RKO (cell line): ENCODE measurements at places on chromosomes 4 and X.

DNA sequence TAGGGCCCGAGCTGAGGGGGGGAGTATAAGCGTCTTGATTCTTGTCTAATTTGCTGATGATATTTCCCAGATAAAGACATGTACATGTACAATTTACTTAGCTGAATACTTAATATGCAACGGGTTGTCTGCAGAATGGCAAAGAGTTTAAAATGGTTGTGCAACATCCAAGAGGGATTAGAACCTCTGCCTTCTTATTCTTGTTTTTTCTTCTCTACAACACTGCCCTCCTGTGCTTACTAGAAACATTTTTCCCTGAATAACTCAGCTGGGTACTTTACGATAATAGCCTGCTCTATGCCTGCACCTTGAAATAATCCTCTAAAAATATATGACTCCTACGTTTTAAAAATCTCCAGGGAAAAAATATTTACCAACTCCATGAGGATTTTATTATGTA lies 41.8 kb downstream of the INTS12 start:
- peak; percentile 14 for DNase-seq

DNA sequence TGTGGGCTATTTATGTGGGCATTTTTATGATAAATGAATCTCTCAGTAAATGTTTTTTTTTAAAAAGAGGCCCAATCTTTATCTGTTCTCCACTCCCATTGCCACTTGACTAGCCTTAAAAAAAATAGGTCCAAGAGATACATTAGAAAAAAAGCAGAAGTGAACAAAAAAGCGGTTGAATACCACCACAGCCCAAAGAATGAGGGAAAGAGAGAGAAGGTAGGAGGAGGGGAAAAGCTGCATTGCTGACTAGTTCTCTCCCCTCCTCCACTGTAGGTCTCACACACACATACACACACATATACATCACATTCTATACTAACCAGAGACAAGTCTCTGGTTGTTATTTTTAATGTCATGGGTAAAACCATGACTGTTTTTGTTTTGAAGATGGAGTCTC lies 95.8 kb upstream of the IL13RA1 start:
- DNase-seq, result no peak

DNA sequence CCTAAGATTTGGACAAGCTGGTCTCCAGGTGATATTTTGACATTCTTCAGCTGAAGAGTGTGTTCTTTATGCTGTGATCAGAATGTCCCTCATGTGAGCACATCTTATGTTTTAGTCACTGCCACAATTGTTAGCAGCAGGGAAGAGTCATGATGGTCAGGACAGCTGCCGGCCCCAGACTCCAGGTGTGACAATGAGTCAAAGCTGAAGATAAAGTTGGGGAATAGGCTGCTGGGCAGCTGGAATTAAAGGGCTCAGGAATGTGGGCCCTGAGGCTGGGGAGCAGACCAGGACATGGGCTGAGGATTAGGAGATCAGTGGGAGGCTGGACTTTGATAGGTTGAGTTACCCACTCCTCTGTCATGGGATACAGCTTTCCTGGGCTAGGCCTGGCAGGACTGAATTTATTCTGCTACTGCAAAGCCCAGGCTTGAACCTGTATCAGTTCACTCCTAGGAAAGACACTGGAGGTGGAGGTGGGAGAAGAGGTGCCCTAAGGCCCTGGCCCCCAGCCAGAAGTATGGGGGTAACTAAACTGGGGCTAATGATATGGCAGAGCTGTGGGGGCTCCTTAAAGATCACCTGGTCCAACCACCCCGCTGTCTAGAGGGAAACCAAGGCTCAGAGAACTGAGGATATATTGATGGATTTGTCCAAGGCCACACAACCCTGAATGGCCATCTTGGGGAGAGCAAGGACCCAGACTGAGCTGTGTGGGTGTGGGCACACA lies 119.5 kb downstream of the PJA1 start:
- no peak for DNase-seq

- DNase-seq, result no peak
These were observed 253.2 kb downstream of the SPRY1 start for GRCh38 chr4:123649645-123650391.

GRCh38 chr4:53116954-53117353 lies 248.9 kb downstream of the SCFD2 start:
- DNase-seq, result no peak

- DNase-seq, result no peak
These were observed 12.1 kb downstream of the DOK7 start for GRCh38 chr4:3475041-3475712.

- DNase-seq, result no peak
These were observed 13.4 kb downstream of the TIFA start for GRCh38 chr4:112272292-112272691.

DNA sequence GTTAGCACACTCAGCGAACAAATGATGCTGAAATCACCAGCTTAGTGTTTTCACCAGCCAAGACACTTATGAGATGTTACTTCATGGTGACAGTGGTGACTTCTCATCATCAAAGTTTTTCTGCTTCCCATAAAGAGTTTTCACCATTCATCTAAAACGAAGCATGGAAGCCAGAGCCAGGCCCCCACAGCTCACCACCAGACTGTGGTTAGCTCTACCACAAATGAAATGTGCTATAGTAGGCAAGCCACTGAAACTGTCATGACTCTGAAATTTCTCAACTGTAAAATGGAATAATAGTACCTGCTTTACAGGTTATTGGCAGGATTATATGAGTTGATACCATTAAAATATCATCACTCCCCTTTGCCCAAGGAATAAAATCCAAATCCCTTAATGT lies 56.4 kb upstream of the HHIP start:
- no peak for DNase-seq

GRCh38 chr4:177555007-177555574 lies 112.9 kb upstream of the AGA start:
- no peak for DNase-seq

DNA sequence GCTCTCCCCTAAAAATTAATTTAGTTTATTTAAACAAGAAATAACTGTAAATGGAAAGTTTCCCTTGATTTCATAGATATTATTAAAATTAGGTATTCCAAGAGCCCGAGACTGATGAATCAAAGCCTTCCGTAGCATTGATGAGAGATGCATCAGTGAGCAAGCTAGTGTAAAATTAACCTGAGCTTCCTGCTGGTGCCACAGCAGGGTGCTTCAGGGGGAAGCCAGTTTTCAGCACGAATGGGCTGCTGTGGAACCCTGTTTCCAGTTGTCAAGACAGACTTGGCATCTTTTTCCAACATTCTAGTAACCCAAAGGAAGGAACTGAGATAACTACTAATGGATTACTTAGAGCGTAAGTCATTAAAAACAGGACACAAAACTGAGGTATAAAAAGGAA lies 221.7 kb downstream of the RBMX2 start:
- no peak for DNase-seq

DNA sequence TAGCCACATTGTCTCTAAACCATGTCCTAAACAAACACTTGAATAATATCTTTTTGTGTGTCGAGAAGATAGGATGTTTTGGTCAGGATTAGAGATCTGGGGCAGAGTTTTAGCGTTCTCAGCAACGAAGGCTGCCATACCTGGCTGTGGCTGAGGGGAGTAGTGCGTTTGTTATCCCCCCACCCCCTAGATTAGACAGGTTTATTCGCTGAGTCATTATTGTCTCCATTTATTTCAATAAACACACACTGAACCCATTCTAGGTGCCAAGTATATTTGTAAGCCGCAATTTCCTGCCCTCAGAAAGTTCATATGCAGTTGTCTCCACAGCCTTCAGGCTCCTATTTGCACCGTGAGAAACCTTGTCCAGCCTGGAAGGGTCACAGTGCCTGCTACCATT lies 1684.8 kb upstream of the TENM3 start:
- DNase-seq, result no peak
